ENCODE measurements at places on chromosomes 5 and 9.

DNA sequence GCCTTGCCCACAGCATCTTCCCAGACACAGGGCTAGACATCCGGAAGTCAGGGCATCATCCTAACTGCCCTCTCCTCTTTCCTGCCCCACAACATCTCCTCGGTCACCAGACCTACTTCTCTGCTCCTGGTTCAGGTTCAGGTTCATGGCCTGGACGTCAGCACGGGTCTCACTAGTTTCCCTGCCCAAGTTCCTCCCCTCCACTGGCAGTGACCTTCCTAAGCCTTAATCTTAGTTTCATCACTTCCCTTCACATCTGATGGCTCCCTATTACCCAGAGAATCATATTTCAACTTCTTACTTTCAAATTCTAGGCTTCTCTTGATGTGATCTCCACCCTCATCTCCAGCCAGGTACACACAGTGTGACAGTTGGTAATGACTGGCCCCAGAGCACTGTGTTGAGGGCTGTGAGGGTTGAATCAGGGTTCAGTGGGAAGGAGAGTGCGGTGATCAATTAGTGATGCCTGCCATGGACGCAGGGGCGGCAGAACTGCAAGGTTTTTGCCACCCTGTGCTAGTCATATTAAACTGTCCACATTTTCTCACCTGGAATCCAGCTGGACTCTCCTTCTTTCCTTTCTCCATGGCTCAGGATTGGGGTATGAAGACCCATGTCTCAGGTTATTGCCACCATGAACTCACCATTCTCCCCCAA is 34.3 kb upstream of the CRB2 start:
- DNase-seq = no peak

- DNase-seq = no peak
These were observed 102.9 kb downstream of the FRMD3 start for GRCh38 chr9:83435301-83435700.

DNA sequence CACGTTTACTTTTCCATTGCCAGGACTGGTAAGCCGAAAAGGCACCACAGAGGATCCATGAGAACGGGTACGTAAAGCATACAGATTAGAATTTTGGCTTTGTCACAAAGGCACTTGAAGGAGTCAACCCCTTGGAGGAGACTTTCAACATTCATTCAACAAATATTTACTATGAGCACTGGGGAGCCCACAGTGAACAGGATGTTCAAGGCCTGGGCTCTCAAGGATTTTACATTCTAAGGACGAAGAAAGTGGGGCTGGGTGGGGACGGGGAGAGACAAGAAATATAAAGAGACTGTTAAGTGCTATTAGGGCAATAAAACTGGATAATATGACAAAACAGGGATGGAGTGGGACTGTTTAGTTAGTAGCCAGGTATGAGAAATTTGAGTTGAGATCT is 66.0 kb downstream of the KLF4 start:
- DNase-seq = no peak

- DNase-seq = no peak
These were observed 42.2 kb upstream of the IFNE start for GRCh38 chr9:21524099-21524830.

DNA sequence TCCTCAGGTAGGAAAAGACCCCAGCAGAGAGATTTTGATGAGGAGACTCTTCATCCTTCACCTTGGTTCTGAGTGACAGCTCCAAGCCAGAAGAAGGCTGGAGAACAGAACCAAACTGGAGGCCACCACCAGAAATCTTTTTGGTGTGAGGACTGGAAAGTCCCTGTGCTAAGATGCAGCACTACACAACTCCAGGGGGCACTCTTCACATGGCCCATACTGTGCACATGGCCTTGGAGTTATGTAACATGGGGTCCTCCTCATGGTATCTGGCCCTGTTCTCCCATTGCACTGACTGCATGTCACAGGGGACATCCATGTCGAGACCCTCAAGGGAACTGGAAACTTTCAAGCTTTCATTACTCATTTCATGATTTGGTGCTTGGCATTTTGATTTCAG is 17.3 kb upstream of the STX17 start:
- DNase-seq = no peak

- DNase-seq = no peak
These were observed 169.0 kb downstream of the BARX1 start for GRCh38 chr9:93786204-93786603.

- no peak for DNase-seq
These were observed 372.1 kb downstream of the DTWD2 start for GRCh38 chr5:118616281-118616680.

DNA sequence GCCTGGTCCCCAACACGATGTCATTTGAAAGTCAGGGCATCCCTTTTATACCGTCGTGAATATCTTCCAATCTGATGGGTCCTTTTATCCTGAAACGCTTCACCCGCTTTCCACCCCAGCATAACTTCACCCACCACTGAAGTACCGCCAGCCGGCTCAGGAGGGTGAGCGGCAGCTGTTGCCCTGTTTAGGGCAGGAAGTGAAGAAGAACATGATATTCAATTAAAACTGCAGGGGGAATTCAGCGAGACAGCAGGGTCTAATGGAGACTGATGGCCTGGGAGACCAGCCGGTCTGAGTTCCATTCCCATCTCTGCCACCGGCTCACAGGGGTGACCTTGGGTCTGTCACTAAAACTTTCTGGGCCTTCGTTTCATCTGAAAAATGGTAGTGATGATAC is 68.2 kb upstream of the EGFLAM start:
- no peak for DNase-seq

- no peak for DNase-seq
These were observed 102.1 kb upstream of the C9orf72 start for GRCh38 chr9:27675354-27675753.

DNA sequence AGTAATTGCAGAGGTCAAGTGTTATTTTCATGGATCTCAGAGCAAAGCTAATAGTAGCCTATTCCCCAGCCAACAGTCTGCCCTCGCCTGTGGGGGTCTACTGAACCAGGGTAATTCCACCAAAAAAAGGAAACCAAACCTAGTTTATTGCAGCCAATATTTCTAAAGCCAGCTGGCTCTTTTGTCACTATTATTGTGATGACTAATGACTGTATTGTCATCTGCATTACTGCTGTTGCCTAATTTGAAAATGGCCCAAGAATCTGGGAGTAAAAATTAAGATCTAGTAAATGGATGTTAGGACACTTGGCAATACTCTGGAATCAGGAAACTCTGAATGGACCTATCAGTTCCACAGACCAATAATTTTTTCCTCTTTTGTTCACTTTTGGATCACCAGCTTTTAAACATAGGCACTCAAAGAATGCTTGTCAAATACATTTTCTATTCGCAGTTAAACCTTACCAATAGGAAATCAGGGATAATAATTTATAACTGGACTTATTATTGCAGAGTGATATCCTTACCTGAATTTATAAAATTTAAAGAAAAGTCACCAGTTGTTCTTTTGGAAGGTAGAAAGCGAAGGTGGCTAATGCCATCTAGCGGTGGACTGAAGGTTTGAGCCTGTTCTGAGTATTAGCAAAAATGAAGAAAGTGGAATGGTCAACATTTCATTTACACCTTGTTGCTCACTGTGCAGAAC is 69.2 kb downstream of the SYK start:
- DNase-seq = no peak

GRCh38 chr9:19947996-19948395 is 159.2 kb upstream of the SLC24A2 start:
- DNase-seq = no peak
